ENCODE measurements at places on chromosomes 3 and 15.

GRCh38 chr3:41018855-41019254, 180.4 kb upstream of the CTNNB1 start:
- DNase-seq = no peak

GRCh38 chr3:123272547-123272946, 70.8 kb downstream of the SEC22A start:
- DNase-seq = no peak

GRCh38 chr15:48730506-48730905, 80.4 kb downstream of the CEP152 start:
- DNase-seq = no peak

DNA sequence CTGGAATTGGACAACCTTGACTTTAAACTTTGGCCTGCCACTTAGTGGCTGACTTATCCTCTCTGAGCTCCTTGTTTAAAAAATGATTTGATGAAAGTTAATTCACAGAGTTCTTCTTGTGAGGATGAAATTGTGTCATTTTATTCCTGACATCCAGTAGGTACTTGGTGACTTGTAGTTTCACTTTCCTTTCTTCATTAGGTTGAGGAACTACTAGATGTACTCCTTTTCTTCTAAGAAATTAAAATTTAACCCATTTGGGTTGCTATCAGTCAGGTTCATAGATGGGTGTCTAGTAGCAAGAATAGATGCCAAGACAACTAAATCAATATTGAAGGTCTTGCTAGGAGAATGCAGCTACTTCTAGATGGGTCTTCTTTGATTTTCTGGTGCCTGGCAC, 5.2 kb downstream of the NR1D2 start:
- no peak for DNase-seq

All from stimulated activated CD8-positive, alpha-beta memory T cell treated with anti-CD3 and anti-CD28 coated beads, Interleukin-4, amount 100 ng/mL, for 1 hour (primary cell).